ENCODE measurements at places on chromosomes 1 and 21.

- no peak for DNase-seq
Observed at GRCh38 chr1:187042538-187042937, 213.8 kb downstream of the PLA2G4A start.

- peak; percentile 69 for DNase-seq
Observed at GRCh38 chr1:16009030-16009460, 5.0 kb downstream of the SRARP start.

DNA sequence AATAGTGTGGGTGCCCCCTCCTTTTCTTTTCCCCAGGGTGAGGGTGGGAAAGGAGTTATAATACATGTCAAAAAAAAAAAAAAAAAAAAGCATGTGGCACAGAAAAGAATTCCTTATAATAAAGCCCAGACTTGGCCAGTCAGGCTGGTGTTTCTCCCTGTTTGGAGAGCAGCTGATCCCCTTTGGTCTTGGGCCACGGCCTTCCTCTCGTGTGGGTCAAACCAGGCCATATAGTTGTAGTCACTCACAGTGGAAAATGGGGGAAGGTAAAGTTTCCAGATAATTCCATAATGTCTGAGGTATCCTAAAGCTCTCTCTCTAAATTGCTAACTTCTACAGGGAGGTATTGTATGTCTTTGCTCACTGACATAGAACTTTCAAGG lies 22.0 kb downstream of the CLIC6 start:
- DNase-seq, result no peak

- no peak for DNase-seq
Observed at GRCh38 chr21:46012154-46012553, 30.6 kb downstream of the COL6A1 start.

All from CD4-positive, alpha-beta T cell treated with Interleukin-15 for 4 hours (primary cell).